ENCODE measurements at places on chromosomes 3 and 15.

DNA sequence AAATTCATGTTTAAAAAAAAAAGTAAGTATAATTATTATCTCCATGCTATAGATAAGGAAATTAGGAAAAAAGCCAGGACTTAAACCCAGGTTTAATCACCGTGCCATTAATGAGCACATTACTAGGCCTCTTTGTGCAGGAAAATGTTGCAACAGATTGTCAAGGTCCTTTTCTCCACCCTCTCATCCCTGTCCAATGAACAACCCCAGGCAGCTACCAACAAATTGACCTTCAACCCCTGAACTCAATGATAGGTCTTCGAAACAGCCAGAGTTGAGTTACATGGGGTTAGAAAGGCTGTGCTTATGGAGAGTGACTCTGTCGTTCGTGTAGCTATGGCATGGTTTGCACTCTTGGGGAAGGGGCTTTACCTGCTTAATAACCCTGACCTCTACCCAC is 84.2 kb upstream of the CTNNB1 start:
- DNase-seq, result no peak

- DNase-seq, result no peak
Observed at GRCh38 chr3:144164352-144164751, 192.7 kb downstream of the DIPK2A start.

- peak; percentile 57 for DNase-seq
Observed at GRCh38 chr3:197501879-197502620, 53.7 kb downstream of the BDH1 start.

DNA sequence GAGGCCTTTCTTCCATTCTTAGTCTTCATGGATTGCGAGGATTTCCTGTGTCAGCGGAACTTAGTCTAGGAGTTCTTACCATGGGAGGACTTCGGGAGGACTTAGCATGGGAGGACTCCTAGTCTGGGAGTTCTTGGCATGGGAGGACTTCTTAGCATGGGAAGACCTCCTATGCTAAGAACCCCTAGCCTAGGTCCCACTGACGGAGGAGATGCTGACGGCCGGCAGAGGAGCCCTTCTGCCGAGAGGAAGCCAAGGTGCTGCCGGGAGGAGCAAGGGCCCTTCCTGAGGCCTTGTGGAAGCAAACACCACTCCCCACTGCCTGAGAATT is 35.6 kb upstream of the LDHAL6B start:
- no peak for DNase-seq

All from kidney capillary endothelial cell (primary cell).